ENCODE measurements at places on chromosomes 2 and 18.

- DNase-seq = no peak
Observed at GRCh38 chr2:230668184-230668938, 44.3 kb upstream of the CAB39 start.

DNA sequence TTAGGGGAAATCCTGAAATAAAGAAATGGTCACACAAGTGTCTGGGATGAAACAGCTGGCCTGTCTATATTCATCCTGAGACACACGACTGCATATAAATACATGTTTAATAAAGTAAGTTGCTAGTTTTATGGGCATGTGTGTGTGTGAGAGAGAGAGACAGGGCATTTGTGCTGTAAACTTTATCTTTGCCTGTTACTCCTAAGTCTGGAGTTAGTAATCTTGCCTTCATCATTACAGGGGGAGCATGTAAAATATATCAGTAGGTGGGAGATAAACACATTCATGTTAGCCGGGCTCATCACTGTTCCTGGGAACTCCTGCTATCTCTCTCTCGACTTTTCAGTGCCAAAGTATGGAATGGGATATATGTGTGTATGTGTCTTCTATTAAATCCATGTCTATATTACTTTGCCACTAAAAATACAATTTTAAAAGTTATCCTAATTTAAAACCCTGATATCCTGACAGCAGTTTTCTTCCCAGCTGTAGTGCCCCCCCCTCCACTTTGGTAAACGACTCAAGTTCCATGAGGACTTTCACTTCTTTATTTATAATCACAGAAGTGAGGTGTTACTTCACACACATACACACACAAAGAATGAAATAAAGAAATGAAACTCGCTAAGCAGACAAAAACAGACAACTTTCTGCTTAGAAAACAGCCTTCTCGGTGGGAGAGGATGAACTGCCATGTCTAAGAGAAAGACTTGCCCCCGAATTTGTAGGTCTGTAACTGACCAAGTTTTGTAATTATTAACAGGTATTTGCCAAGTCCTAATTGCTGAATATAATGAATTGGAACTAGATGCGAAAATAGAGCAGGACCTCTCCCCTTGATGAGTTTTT is 947 bp downstream of the ZEB2 start:
- no peak for DNase-seq

DNA sequence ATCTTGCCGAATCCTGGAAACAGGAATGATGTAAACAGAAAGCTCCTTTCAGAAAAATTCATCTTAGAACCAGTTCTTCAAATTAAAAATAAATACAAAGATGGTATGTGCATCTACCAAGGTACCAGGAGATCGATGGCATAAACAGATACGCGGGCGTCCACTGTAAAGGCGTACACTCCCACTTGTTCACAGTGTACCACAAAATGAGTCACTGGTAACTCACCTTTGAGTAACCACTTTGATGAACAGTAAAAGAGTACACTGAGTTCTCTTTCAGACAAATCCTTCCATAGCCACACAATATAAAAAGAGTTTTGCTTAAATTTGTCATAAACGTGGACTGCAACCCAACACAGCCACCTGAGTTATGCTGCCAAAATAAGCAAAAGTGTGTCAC is 128.3 kb downstream of the DNER start:
- DNase-seq = no peak

DNA sequence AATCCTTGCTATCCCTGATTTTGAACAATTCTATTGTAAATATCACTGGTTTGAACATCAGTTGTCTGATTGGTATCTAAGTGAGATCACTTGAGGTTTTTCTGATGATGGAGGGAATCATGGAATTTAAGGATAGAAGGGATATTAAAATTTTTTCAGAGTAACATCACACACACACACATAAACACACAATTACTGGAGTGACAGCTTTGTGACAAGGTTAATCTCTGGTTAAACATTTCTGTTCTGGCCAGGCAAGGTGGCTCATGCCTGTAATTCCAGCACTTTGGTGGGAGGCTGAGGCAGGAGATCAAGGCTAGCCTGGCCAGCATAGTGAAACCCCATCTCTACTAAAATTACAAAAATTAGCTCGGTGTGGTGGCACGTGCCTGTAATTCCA is 85.3 kb downstream of the SOCS6 start:
- DNase-seq = no peak

DNA sequence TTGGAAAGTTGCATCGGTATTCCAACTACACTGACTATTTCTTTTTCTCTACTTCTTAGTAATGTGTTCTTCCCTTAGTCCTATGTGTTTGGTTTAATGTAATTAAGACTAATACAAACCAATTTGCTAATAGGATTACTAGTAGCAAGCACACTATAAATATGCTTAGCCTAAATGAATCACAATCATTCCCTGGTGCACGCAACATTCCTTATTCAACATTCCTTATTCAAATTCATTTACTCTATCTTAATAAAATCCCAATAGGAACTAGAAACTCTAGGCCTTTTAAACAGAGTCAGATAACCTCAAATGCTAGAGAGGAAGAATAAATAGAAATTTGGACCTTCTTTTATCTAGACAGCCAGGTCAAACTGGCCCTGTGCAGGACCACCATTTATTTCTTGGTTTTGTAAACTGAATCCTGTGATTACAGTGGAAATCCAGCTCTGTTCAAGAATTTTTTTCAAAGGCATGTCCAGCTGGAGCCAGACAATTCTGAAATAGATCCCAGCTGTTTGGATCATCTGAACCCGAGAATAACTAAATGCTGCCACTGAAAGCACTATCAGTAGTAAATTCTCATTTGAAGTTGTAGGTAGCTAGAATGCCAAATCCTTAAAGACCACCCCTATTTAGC is 103.1 kb downstream of the PPP1R1C start:
- DNase-seq = no peak

Data from cortex of kidney (tissue), 1 donor.